ENCODE measurements at places on chromosomes 2 and 18. TPM values are rescaled to one million over a fixed set of nuclear protein-coding genes. Genes with fewer than 3 reads are reported as not detected.

Gene KLHL30
- total RNA-seq = 18.7 TPM

- DNase-seq = no peak
These were observed 8.1 kb downstream of the LRP2 start for GRCh38 chr2:169354244-169354643.

- DNase-seq = no peak
These were observed 28.5 kb downstream of the GALNT14 start for GRCh38 chr2:31109633-31110192.

DNA sequence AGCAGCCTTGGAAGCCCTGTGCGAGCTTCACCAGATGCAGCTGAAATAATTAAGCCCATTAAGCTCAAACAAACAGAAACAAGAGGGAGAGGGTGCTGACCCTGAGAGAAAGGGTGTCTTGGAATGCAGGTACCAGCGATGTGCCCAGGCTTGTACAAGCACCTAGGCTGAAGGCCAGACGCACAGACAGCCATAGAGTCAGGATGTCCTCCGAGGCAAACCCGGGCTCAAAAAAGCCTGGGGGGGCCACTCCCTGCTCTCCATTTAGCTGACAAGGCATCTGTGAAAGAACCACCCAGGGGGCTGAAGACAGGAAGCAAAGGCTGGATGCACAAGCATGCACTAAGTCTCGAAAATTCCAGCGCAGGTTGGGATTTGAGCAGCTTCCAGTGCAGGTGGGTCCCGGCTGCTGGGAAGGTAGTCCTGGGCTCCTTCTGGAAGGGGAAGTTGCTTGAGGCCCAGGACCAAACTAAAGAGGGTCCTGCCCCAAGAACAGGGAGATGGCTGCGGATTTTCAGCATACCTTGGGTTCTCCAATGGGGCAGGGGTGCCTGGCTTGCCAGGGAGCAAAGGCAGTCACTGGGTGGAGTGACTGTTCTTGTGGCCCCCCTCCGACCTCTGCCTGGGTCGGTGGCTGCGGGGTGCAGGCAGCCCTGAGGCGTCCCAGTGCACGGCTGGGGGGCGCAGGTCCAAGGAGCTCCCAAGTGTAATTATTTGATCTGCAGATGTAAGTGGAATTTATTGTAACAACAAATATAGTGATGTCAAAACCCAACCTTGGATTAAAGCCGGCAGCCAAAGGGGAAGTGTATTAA, 5.9 kb downstream of the GBX2 start:
- DNase-seq = peak; percentile 24

DNA sequence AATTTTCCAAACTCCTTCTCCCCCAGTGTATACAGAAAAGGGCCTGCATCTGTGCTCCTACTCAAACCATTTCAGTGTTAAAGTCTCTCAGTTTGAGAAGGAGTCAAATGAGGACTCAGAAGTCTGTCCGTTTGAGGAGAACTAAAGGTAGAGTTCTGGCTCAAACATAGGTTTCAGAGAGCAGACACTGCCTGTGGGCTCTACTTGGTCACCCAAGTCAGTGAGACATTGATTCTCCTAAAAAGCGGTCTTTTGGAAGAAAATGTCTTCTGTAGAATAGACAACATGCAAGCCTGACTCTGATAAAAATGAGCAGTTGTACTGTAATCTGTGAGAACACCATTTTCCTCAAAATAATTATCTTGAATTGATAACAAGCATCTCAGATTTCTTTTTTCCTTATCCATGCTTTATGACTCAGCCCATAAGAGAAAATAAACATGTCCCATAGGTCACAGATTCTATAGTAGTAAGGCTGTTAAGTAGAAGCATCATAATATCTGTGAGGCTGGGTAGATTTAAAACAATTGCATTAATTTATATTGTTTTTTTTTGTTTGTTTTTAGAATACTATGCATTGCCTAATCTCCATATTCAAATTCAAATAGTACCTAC, 82.8 kb downstream of the ASXL3 start:
- no peak for DNase-seq

- DNase-seq = no peak
These were observed 25.3 kb upstream of the TNS1 start for GRCh38 chr2:218028189-218028495.

GRCh38 chr2:128422571-128422970, 103.9 kb upstream of the HS6ST1 start:
- no peak for DNase-seq

Gene MERTK
- 11.4 TPM for total RNA-seq

DNA sequence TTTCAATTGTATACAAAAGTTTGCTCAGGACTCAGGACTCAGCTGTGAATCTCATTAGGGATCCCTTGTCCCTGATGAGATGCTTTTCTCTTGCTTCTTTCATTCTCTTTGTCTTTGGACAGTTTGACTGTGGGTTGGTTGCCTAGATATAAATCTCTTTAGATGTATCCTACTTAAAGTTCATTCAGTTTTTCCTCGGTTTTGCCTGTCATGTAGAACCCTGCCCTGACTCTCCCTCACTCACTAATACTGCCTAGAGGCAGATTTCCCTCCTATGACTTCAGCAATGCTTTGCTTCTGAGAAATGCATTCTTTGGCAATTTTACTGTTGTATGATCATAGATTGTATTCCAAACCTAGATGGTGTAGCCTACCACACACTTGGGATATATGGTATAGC, 421.4 kb upstream of the TCF4 start:
- DNase-seq = no peak

Gene TRPM8
- total RNA-seq = not detected

GRCh38 chr2:205972113-205972512, 113.9 kb downstream of the INO80D start:
- DNase-seq = no peak

- DNase-seq = peak; percentile 51
These were observed 2.4 kb downstream of the RNPEPL1 start for GRCh38 chr2:240570531-240571313.

GRCh38 chr2:231699006-231699405, 9.3 kb upstream of the PTMA start:
- DNase-seq = no peak

DNA sequence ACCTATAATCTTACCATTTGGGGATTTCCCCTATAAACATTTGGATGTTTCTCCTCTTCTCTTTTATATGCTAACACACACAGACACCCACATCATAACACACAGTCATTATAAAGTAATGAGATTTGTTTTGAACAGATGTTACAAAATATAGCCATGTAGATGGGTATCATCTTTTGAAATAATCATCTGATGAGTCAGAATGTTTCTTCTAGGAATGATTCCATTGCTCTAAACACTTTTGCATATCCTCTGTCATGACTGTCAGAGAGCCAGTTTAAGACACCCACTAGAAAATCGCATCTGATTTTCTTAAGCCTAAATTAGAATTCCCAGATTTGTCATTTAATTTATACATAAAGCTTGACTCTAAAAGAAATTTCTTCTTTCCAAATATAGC, 442.6 kb downstream of the CMPK2 start:
- no peak for DNase-seq

- no peak for DNase-seq
These were observed 52.5 kb upstream of the FAM136A start for GRCh38 chr2:70354264-70354949.

DNA sequence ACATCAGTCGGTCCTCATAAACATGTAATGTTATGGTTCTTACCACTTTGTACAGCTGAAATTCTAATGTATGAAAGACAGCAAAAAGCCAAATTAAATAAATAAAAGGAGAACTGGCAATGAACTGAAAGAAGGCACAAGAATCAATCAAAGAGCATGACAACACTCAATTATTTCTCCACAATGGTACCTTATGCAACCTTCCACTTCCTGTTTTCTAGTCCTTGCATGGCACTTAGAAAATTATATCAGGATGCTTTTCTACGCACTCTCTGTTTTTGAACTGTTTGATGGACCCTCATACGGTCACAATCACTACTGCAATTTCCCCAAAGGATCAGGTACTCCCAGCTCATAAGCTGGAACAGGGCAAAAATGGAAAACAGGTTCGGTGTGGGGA, 81.6 kb downstream of the EPB41L3 start:
- no peak for DNase-seq

Gene CHRND
- total RNA-seq = not detected

DNA sequence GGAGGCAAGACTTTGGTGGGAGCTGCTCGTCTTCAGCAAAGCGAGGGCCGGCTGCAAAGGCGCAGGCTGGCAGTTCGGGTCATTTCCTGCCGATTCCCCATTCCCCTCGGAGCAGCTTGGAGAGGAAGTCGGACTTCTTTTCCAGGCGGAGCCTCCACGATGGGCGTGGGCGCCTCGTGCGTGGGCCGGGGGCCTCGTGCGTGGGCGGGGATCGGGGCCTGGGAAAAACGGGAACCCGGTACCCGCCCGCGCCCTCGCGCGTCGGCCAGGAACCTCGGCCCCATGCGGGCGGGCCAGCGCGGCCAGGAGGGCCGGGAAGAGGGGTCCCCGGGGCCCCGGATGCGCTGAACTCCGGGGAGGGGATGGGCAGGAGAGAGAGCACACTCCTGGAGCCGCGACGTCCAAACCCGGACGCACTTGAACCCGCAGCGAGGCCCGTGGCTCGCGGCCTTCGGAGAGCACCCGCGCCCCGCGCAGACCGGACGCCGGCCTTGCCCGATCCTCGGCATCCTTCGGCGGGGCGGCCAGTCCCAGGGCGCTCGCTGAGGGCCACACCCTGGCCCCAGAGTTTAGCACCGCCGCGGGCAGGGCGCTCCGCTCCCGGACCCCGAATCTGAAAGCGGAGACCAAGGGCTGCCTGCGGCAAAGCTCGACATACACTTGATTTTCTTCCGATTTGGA, 368.4 kb downstream of the MTX2 start:
- DNase-seq = peak; percentile 79

DNA sequence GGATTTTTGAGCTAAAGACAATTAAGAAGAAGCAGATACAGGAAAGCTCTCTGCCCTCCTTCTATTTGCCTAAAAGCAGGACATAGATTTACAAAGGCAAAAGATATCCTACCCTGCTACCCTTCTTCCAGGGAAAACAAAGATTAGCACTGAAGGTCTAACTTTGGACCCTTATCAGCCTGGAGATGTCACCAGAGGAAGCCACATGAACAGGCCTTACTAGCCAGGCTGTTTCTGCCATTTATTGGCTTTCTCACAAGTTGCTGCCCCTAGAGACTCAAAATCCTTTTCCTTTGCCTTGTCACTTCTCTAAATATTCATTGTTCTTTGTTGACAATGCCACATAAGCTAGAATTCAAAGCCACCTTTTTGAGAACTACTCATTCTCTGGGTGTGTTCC, 147.3 kb downstream of the B3GNT2 start:
- no peak for DNase-seq

DNA sequence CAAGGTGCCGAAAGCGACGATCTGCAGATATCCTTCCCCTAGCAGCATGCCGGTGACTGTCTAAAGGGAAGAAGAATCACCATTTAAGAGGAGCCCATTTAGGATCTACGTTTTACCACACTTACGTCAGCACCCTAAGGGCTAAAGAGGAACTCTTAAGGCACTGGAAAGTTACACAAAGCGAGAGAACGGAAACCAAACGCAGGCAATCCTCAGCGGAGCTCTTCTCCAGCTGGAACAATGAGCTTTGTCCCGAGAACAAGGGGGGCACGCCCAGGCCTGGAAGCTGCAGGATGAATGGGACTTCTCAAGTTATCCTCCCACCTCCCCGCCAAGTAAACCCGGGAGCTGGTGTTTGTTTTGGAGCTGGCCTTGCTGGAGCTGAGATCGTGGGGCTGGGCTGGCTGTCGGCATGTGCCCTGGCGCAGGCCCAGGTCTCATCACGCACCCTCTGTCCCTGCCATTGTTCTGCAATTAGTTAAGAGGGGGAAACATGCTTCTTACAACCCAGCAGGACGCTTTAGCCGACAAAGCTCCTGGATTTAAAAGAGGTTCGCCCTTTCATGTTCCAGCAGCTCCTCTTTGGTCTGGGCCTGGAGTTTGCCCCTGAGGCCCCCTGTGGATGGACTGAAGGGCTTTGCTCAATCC, 36.4 kb downstream of the PXDN start:
- peak; percentile 96 for DNase-seq

DNA sequence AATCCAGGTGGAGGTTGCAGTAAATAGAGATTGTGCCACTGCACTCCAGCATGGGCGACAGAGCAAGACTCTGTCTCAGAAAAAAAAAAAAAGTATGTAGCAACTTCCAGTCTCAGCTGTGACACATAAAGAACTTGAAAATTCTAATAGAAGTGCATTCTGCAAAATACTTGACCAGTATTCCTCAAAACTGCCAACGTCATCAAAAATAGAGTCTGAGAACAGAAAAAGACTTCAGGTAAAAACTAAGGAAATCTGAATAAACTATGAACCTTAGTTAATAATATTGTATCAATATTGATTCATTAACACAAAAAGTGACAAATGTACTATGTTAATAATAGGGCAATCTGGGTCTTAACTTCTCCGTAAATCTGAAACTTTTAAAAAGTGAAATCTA, 76.7 kb upstream of the WDR75 start:
- no peak for DNase-seq

- no peak for DNase-seq
These were observed 53.5 kb upstream of the RMDN2 start for GRCh38 chr2:37871456-37872191.
